Endothelial cell of umbilical vein (primary cell): ENCODE measurements at places on chromosomes 13 and 19. TPM values are rescaled to one million over a fixed set of nuclear protein-coding genes. Genes with fewer than 3 reads are reported as not detected.

Gene GCDH
- 27.1 and 27.3 TPM in 2 replicates for total RNA-seq

Gene ZNF844
- 0.90 and 3.8 TPM in 2 replicates for total RNA-seq

Gene SBK2
- not detected in 2 replicates for total RNA-seq

Gene OR7C1
- not detected in 2 replicates for total RNA-seq

Gene TUBB4A
- total RNA-seq: not detected in 2 replicates

Gene ONECUT3
- not detected in 2 replicates for total RNA-seq

- no peaks in the 10 kb centered on the region for H3K27me3 ChIP-seq
- no peak overlapping the region for H3K4me3 ChIP-seq
- H3K4me1 ChIP-seq: peaks cover 5% of the 10 kb centered on the region
- DNase-seq: peak; percentile 73
- no peak overlapping the region for H3K27ac ChIP-seq
Measured at GRCh38 chr19:37902668-37903067, 3.7 kb downstream of the WDR87 start.

DNA sequence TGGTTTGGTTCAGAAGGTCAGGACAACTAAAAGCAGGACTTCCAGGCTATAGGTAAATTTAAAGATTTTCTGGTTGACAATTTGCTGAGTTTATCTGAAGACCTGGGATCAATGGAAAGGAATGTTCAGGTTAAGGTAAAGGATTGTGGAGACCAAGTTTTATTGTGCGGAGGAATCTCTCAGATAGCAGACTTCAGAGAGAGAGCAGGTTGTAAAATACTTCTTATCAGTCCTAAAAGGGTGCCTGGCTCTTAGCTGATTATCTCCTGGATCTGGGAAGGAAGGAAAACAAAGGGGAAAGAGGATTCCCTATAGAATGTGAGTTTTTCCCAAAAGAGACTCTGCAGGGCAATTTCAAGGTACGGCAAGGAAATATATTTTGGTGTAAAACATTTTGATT lies 851.5 kb downstream of the DACH1 start:
- no peak overlapping the region for H3K27ac ChIP-seq
- H3K36me3 ChIP-seq: no peaks in the 10 kb centered on the region
- DNase-seq: no peak
- no peaks in the 10 kb centered on the region for H3K4me1 ChIP-seq
- H3K27me3 ChIP-seq: no peaks in the 10 kb centered on the region

DNA sequence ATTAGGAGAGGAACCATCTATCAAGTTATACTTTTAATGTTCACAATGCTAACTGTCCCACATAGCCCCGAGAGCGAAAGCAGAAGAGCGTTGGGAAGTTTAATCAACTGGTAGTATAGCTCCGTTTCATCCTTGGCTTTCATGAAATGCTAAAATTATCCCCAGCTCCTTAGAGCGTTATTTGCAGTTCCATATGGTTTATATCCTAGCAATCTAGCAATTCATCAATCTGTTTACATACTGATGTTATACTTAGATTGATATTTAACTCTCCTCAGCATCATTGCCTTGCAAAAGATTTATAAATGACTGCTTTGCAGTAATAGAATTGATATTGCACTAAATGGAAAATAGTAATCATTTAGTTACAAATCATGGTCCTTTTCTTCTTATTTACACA lies 419.8 kb downstream of the COG6 start:
- H3K27ac ChIP-seq: no peak overlapping the region
- H3K4me3 ChIP-seq: no peak overlapping the region
- no peaks in the 10 kb centered on the region for H3K4me1 ChIP-seq
- no peak for DNase-seq
- no peaks in the 10 kb centered on the region for H3K36me3 ChIP-seq

GRCh38 chr13:109233293-109233692 lies 553.1 kb downstream of the IRS2 start:
- H3K27me3 ChIP-seq: peaks cover 4% of the 10 kb centered on the region
- no peaks in the 10 kb centered on the region for H3K36me3 ChIP-seq
- H3K4me1 ChIP-seq: no peaks in the 10 kb centered on the region
- H3K4me3 ChIP-seq: no peak overlapping the region
- no peak for DNase-seq

DNA sequence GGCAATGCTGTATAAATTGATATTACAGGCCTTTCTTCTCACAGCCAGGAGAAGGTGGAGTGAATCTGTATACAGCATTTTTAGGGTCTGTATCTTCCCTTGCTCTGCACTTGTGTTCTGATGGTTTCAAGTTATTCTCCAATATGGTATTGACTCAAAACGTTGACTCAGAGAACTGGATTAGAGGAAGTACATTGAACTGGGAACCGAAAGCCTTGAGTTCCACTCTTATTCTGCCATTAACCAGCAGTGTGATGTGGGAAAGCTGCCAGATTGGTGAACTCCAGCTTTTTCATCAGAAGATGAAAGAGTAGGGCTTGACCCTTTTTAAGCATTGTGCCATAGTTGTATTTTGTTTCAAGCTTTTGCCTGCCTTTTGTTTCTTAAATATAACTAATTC lies 167.7 kb downstream of the SPRY2 start:
- no peaks in the 10 kb centered on the region for H3K36me3 ChIP-seq
- no peak for DNase-seq
- no peak overlapping the region for H3K27ac ChIP-seq
- no peak overlapping the region for H3K4me3 ChIP-seq
- H3K27me3 ChIP-seq: no peaks in the 10 kb centered on the region

DNA sequence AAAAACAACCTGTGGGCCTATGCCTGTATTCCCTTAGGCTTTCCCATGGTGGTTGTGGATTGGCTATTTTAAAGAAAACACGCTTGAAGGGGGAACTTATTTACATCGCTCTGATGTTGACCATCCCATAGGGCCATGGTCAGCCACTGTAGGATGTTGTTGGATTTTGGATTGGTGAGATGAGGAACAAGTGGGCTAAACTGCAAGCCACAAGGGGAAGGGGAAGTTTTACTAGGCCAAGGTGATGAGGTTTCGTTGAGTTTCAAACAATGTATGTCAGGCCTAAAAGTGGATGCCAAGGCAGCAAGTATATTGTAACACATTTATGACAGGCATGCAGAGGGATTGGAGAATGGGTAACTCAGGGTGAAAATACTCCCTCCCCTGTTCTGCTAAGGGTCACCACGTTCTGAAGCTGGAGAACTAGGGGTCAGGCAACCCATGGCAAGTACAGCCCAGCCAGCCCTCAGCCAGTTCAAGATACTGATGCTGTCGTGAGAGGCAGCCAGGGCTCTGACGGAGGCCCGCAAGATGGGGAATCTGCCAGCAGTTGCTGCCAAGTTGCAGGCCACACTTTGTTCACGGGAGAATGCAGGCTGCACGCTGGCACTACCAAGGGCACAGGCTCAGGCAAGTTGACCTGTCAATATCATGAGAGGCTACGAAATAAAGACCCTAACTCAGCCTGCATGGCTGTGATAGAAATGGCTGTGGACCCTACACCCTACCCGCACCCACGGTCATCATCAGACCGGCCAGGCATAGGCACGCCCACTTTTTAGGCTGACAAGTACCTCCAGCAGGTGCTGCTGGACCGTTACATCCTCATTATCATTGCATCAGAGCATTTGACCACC lies 11.1 kb downstream of the IRGC start:
- peaks cover 11% of the 10 kb centered on the region for H3K36me3 ChIP-seq
- no peak overlapping the region for H3K4me3 ChIP-seq
- H3K27me3 ChIP-seq: no peaks in the 10 kb centered on the region
- no peak for DNase-seq
- H3K27ac ChIP-seq: no peak overlapping the region

DNA sequence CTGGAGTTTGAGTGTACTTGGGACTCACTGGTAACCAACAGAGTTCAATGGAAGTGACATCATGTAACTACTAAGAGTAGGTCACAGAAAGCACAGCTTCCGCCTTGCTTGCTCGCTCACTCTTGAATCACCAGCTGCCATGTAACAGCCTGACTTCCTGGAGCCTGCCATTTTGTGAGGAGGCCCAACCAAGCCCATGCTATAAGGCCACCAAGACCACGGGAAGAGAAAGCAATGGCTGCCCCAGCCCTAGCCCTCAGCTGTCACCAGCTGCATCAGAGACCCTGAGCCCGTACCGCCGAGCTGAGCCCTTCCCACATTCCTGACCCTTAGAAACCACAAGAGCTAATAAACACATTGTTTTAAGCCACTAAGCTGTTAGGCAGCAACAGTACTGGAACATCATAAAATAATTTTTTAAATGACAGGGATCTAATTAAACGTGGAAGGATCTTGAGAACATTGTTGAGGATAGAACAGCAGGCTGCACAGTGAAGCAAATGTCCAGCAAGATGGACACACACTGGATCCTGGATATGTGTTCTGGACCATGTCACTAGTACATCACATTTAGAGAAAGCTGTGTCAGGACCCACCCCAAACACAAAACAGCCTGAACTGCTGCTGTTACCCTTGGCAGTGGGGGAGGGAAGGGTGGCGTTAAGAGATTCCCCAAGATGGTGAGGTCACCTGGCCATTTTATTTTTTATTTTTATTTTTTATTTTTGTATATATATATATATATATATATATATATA lies 21.7 kb upstream of the LDLR start:
- H3K4me1 ChIP-seq: no peaks in the 10 kb centered on the region
- no peaks in the 10 kb centered on the region for H3K27me3 ChIP-seq
- H3K36me3 ChIP-seq: peaks cover 2% of the 10 kb centered on the region
- no peak overlapping the region for H3K27ac ChIP-seq
- no peak overlapping the region for H3K4me3 ChIP-seq

GRCh38 chr13:105345730-105346129 lies 1189.7 kb downstream of the EFNB2 start:
- H3K27ac ChIP-seq: no peak overlapping the region
- DNase-seq: no peak
- H3K4me3 ChIP-seq: no peak overlapping the region
- no peaks in the 10 kb centered on the region for H3K36me3 ChIP-seq

- H3K36me3 ChIP-seq: no peaks in the 10 kb centered on the region
- no peaks in the 10 kb centered on the region for H3K4me1 ChIP-seq
- no peak for DNase-seq
- H3K4me3 ChIP-seq: no peak overlapping the region
Measured at GRCh38 chr19:33580026-33580644, 41.6 kb upstream of the CHST8 start.

- no peak overlapping the region for H3K27ac ChIP-seq
- H3K4me3 ChIP-seq: no peak overlapping the region
- no peak for DNase-seq
- no peaks in the 10 kb centered on the region for H3K36me3 ChIP-seq
- H3K27me3 ChIP-seq: no peaks in the 10 kb centered on the region
- H3K4me1 ChIP-seq: no peaks in the 10 kb centered on the region
Measured at GRCh38 chr13:105597573-105597972, 937.9 kb downstream of the EFNB2 start.

DNA sequence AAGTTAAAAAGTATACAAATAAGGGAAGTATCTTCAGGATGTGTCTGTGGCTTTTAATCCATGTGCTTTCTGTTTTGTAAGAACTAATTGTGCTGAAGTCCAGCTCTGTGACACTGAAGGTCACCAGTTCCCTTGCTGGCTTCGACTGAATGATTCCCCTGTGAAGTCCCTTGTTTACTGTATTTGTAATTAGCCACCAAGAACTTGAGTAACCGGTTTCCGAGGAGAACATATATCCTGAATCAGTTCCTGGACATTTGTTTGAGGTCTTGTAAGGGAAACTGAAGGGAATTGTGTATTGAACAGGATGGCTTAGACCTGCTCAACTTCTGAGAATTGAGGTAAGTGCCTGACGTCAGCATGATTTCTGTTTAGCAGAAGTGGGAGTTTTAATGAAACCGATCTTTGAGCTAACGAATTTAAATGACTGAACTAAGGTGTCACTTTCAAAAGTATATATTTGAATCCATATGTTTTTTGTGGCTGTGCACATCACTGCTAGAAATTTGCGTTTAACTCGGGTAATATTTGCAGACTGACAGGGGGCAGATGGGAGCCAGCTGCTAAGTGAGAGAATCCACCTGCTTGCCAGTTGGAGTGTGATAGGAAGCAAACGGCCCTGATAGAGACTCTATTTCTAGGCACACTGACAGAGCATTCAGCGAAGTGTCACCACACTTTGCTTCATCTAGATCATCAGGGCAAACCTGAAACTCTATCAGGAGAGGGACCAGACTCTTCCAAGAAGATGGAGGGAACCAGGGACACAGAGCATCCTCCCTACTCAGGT lies 530.0 kb downstream of the RFC3 start:
- no peak overlapping the region for H3K4me3 ChIP-seq
- no peaks in the 10 kb centered on the region for H3K27me3 ChIP-seq
- no peak for DNase-seq
- no peak overlapping the region for H3K27ac ChIP-seq
- peaks cover 9% of the 10 kb centered on the region for H3K4me1 ChIP-seq

- no peak for DNase-seq
- H3K4me3 ChIP-seq: no peak overlapping the region
- no peak overlapping the region for H3K27ac ChIP-seq
- H3K36me3 ChIP-seq: no peaks in the 10 kb centered on the region
- H3K4me1 ChIP-seq: no peaks in the 10 kb centered on the region
Measured at GRCh38 chr13:98393873-98394272, 183.0 kb downstream of the STK24 start.

DNA sequence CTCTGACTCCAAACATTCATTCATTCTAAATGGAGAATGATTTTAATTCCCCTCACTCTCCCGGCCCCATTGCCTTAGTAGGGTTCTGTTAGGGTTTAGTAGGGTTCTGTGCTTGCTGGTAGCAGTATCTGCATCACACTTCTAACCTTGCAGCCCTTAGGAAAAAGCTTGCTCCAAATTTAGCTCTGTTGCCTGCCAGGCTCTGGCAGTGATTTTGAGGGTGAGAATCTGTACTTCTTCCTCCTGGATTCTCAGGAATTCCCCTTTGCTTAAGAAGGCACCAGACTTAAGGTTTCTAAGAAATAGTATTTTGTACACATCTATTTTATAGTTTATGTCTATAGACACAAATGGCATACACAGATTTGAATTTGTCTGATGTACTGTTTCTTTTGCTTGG lies 14.7 kb downstream of the B3GLCT start:
- H3K36me3 ChIP-seq: no peaks in the 10 kb centered on the region
- H3K4me1 ChIP-seq: no peaks in the 10 kb centered on the region
- no peak overlapping the region for H3K27ac ChIP-seq
- H3K27me3 ChIP-seq: no peaks in the 10 kb centered on the region

GRCh38 chr13:82976499-82976898 lies 905.8 kb downstream of the SLITRK1 start:
- no peaks in the 10 kb centered on the region for H3K36me3 ChIP-seq
- no peak overlapping the region for H3K4me3 ChIP-seq
- H3K27ac ChIP-seq: no peak overlapping the region

- H3K4me3 ChIP-seq: no peak overlapping the region
- no peak overlapping the region for H3K27ac ChIP-seq
- DNase-seq: no peak
- no peaks in the 10 kb centered on the region for H3K4me1 ChIP-seq
- H3K27me3 ChIP-seq: no peaks in the 10 kb centered on the region
- H3K36me3 ChIP-seq: no peaks in the 10 kb centered on the region
Measured at GRCh38 chr13:92177966-92178365, 779.5 kb downstream of the GPC5 start.

GRCh38 chr19:19538061-19538784 lies at the start of gene CILP2:
Gene CILP2, plus strand, starts transcription at chr19:19538265. Its CDS starts 85 bp downstream, at chr19:19538350.
- no peak for DNase-seq
- H3K4me3 ChIP-seq: no peak within 1 kb of the TSS
- H3K4me1 ChIP-seq: no peaks in the 10 kb centered on the region
- no peaks in the 10 kb centered on the region for H3K36me3 ChIP-seq
- no peak within 1 kb of the TSS for H3K27ac ChIP-seq
